Endothelial cell of umbilical vein (primary cell): ENCODE measurements at places on chromosomes 6 and 20. TPM values are rescaled to one million over a fixed set of nuclear protein-coding genes. Genes with fewer than 3 reads are reported as not detected.

SIM1 gene
- 0.29 and 0.39 TPM in 2 replicates for total RNA-seq

EFCAB8 gene
- 0.31 and 0.60 TPM in 2 replicates for total RNA-seq

CRISP1 gene
- total RNA-seq: not detected in 2 replicates

OR2J2 gene
- not detected in 2 replicates for total RNA-seq

ZNF311 gene
- total RNA-seq: 0.35 and 0.55 TPM in 2 replicates

DNA sequence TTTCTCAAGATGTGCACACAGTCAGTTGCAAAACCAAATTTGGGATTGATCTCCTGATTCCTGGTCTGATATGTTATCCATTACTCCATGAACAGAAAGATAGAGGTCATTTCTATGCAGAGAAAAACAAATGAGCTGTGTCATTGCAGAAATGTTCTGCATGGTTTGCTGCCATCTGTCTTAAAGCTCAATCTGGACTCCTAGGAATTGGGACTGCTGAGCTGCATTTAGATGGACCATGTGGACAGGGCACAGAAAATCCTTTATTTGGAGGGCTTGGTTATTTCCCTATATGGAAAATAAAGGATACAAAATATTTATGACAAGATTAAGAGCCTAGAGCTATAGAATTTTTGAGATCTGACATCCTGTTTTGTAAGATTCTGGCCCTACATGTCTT, 91.3 kb downstream of the ADGRB3 start:
- H3K36me3 ChIP-seq: no peaks in the 10 kb centered on the region
- H3K4me3 ChIP-seq: no peak overlapping the region
- DNase-seq: no peak
- no peak overlapping the region for H3K27ac ChIP-seq

- no peak overlapping the region for H3K27ac ChIP-seq
- H3K36me3 ChIP-seq: no peaks in the 10 kb centered on the region
- no peaks in the 10 kb centered on the region for H3K4me1 ChIP-seq
- no peak overlapping the region for H3K4me3 ChIP-seq
- no peaks in the 10 kb centered on the region for H3K27me3 ChIP-seq
- no peak for DNase-seq
Measured at GRCh38 chr20:47054945-47055344, 160.3 kb downstream of the EYA2 start.

GRCh38 chr6:90288404-90288803, 8.2 kb downstream of the BACH2 start:
- H3K4me1 ChIP-seq: peaks cover 26% of the 10 kb centered on the region
- DNase-seq: no peak
- H3K36me3 ChIP-seq: no peaks in the 10 kb centered on the region
- no peaks in the 10 kb centered on the region for H3K27me3 ChIP-seq

DNA sequence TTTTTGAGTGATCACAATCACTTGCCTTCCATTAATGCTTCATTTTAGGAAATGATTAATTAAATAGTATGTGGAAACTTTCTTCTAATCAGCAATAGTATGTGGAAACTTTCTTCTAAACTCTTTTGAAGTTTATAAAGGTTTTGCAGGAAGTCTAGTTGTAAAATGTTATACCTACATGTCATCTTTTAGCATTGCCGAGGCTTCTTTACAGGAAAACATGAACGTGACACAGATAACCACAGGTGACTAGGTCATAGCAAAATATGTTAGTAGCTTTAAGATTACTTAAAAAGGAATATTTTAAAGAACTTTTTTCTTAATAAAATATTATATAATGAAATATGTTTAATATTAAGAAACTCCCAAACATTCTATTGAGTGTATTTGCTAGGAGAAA, 56.8 kb downstream of the SMAP1 start:
- no peaks in the 10 kb centered on the region for H3K4me1 ChIP-seq
- DNase-seq: no peak
- H3K36me3 ChIP-seq: no peaks in the 10 kb centered on the region
- no peaks in the 10 kb centered on the region for H3K27me3 ChIP-seq

- no peak overlapping the region for H3K27ac ChIP-seq
- no peak for DNase-seq
- no peaks in the 10 kb centered on the region for H3K27me3 ChIP-seq
Measured at GRCh38 chr6:31592396-31592771, 422 bp downstream of the NCR3 start.

DNA sequence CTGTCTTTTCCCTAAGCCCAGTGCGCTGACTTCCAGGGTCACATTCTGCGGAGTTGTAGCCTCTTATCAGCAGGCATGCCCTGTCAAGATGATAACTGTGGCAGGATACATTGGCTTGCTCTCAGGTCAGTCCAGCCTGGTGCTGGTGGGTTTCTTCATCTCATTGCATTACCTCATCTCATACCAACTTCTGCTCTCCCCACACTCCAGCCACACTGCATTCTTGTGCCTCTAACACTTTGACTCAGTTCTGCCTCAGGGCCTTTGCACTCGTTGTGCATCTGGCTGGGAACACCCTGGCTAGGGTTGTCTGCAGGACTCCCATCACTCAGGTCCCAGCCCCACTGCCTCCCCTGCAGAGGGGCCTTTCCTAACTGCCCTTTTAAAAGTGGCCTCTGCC, 110.3 kb upstream of the BACH2 start:
- H3K27ac ChIP-seq: no peak overlapping the region
- peaks cover 6% of the 10 kb centered on the region for H3K27me3 ChIP-seq
- H3K4me1 ChIP-seq: no peaks in the 10 kb centered on the region
- no peak overlapping the region for H3K4me3 ChIP-seq
- H3K36me3 ChIP-seq: no peaks in the 10 kb centered on the region

- no peaks in the 10 kb centered on the region for H3K27me3 ChIP-seq
- H3K4me3 ChIP-seq: no peak overlapping the region
- H3K4me1 ChIP-seq: no peaks in the 10 kb centered on the region
- H3K27ac ChIP-seq: no peak overlapping the region
Measured at GRCh38 chr6:55023230-55023629, 151.1 kb upstream of the HCRTR2 start.
